ENCODE measurements at places on chromosomes 7 and 10.

GRCh38 chr10:88968391-88968790, 15.8 kb upstream of the ACTA2 start:
- DNase-seq: no peak

DNA sequence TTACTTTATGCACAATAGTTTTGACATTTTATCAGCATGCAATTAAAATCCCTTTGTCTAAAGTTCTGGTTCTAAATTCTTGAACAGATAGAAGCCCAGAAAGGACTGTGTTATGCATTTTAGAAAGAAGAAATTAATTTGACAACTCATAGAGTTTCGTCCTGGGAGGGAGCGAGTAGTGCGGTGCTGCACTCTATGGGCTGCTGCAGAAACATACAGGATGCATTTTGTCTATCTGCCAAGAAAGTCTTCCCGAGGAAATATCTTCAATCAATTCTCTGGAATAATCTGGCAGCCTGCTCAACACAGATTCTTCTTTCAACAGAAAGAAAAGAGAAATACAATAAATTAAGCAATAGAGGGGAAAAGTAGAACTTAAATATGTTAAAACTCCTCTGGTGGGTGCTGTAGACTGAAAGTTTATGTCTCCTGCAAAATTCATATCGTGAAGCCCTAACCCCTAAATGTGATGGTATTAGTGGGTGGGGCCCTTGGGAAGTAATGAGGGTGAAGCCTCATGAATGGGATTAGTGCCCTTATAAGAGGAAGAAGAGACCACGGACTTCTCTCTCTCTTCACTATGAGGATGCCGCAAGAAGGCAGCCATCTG, 39.0 kb upstream of the IFRD1 start:
- DNase-seq: no peak

GRCh38 chr10:712575-712974, 23.1 kb upstream of the DIP2C start:
- no peak for DNase-seq

DNA sequence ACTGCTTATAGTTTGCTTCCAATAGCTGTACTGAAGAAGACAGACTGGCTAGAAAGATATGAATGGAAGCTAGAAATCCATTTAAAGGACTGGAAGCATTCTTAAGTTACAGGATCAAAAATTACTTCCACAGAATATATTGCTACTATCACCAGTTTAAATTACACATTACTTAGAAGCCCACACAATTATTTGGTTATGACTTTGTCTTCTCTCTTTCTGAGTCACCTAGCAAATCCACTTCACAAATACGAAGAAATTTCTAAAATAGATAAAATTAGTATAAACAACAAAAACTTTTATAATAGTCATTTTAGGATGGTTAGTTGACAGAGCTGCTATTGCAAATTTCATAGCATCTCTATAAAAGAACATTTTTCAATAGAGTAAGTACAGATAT, 108.1 kb downstream of the SNX13 start:
- DNase-seq: no peak

GRCh38 chr10:115093286-115093775, at the start of gene ATRNL1:
TSS of gene ATRNL1 (plus strand) at chr10:115093365. CDS start at chr10:115093751, 386 bp downstream.
- no peak for DNase-seq

- DNase-seq: no peak
Observed at GRCh38 chr10:34985823-34986222, 104.3 kb downstream of the CUL2 start.

GRCh38 chr10:23630885-23631284, 192.0 kb downstream of the OTUD1 start:
- no peak for DNase-seq

GRCh38 chr7:150965273-150965830, 12.8 kb downstream of the KCNH2 start:
- DNase-seq: no peak

DNA sequence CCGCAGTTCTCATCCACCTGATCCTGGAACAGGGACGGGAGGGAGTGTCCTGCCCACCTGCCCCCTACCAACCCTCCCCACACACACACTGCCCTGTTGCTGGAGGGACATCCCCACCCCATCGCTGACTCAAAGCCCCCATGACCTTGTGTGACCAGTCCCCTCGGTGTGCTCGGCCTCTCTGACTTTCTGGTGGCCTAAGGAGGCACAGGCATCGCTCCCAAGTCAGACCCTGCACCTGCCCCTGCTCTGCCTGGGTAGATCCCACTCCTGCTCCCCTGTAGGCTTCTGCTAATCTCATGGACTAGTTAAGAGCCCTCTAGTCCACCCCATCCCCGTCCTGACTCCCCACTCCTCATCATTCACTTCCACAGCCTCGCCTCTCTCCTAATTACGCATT, 58.8 kb upstream of the DOCK1 start:
- DNase-seq: no peak

DNA sequence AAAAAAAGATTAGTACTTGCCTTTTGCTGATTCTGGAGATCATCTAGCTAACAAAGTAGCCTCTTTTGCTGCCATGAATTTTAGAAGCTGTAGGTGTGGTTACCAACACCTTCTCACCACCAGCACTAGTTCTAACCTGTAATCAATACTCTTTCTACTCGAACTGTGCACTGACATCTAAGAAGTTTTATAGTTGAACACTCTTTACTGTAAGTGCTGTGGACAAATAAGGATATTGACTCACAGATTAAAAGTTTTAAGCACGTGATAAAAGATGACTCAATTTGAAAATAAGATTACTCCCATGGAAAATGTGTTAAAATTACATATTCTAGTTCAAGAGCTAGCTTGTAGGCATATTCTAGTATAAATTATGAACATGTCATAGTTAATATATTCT, 89.9 kb downstream of the REEP3 start:
- no peak for DNase-seq

- DNase-seq: no peak
Observed at GRCh38 chr10:121822180-121822579, 105.7 kb downstream of the ATE1 start.

GRCh38 chr10:21292763-21293517, 232.5 kb downstream of the SKIDA1 start:
- DNase-seq: no peak

DNA sequence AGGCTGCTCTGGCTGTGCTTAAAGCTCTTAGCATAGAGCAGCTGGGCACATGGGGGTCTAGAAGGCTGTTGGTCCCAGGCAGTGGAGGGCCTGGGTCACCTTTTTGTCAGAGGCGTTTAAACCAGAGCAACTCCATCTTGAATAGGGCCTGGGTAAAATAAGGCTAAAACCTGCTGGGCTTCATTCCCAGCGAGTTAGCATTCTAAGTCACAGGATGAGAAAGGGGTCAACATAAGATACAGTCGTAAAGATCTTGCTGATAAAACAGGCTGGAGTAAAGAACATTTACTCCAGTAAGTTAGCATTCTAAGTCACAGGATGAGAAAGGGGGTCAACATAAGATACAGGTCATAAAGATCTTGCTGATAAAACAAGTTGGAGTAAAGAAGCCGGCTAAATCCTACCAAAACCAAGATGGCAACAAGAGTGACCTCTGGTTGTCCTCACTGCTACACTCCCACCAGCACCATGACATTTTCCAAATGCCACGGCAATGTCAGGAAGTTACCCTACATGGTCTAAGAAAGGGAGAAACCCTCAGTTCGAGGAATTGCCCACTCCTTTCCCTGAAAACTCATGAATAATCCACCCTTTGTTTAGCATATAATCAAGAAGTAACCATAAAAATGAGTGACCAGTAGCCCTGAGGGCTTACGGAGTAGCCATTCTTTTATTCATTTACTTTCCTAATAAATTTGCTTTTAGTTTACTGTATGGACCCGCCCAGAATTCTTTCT, 96.8 kb upstream of the PCBD1 start:
- no peak for DNase-seq

DNA sequence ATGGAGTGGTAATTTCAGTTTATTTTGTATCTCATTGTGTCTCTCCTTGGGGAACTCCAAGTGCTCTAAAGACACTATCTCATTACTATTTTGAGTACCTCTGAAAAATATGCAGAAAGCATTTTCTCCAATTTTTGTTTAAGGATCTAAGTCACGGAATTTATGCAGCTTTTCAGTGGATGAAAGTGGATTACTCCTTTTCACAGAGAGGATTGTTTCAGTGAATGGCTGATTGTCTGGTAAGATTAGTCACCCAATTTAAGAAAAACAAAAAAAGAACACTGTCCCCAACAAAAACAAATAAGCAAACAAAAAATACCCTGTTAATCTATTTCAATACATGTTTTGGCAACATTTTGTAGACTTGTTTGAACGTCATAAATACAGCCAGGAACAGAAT, 338.3 kb upstream of the TEX47 start:
- DNase-seq: no peak

- DNase-seq: no peak
Observed at GRCh38 chr10:108319434-108320222, 1155.1 kb upstream of the SORCS1 start.

- DNase-seq: no peak
Observed at GRCh38 chr7:100901921-100902332, 6.2 kb upstream of the ACHE start.

- no peak for DNase-seq
Observed at GRCh38 chr7:38453168-38453567, 178.0 kb downstream of the AMPH start.

- DNase-seq: peak; percentile 49
Observed at GRCh38 chr7:44097064-44097932, 6.8 kb upstream of the AEBP1 start.

GRCh38 chr7:146423446-146423845, 306.8 kb downstream of the CNTNAP2 start:
- no peak for DNase-seq

DNA sequence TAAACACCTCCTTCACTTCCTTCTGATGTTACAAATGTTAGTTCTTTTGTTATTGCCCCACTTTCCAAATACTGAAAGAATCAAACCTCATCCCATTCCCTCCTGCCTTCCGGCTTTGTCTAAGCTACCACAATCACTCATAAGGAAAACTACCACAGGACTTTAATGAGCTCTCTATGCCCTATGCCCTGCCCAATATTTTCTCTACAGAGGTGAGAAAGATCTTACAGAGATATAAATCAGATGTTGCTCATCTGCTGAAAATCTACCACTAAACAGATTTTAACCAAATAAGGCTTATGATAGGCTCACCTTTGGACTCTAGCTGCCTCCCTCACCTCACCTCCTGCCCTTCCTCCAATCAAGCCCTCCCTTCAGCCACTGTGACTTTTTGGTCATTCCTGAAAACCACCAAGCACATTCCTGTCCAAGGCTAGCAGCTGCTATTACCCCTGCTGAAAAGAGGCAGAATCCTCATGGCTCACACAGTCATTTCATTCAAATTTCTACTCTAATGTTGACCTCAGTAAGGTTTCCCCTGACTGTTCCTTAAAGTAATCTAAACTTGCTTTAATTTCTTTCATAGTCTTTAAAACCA, 7.7 kb downstream of the ZNF33B start:
- DNase-seq: no peak

DNA sequence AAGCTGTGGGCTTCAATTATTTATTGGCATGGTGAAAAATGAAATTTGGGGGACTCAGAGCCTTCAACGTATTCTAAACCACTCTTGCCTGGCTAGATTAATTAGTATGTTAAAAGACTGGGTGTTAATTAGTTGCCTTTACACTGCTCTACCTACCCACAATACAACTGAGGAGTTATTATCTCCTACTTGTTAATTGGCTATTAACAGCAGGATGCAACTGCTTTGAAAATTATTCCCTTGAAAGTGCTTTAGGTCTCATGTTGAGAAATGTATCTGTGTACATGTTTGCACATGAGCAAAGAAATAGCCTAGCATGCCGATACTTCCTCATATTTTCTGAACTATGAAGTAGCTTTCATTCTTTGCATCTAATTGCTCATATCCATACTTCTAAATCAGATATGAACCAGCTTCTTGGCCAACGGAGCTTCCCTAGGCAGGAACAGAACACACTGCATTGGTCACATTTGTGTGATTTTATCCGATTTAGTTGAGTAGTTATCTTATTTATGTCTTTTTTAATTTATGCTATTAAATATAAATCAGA, 155.8 kb downstream of the GPAM start:
- no peak for DNase-seq

DNA sequence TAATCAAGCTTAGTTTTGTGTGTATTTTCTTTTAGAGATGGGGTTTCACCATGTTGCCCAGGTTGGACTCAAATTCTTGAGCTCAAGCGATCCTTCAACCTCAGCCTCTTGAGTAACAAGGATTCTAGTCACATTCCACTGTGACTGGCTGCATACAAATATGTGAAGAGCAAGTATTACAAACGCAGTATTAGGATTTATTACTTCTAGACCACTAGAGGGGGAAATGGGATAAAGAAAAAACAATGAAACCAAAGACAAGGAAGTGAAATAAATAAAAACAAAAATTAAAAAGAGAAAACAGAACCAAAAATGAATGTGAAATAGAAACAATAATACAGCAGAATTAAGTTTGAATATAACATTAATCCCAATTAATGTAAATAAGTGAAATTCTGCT, 308.7 kb downstream of the ANKRD30A start:
- DNase-seq: no peak

- peak; percentile 85 for DNase-seq
Observed at GRCh38 chr10:132443605-132443982, 46.6 kb downstream of the PWWP2B start.

DNA sequence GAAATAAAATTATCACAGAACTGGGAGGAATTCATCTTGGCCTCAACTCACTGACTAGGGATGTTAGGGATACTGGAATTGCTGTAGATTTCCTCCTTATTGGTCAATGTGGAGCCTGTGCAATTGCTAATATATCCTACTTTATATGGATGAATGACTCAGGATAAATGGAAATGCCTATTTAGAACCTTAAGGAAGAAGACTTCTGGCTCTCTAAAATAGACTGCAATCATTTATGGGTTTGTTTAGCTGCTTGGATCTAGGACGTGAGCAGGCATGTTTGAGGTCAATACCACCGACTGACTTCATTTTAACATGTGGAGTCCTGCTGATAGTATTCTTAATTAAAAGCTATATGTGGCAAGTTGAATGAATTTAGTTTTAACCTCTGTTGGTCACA, 1040.1 kb upstream of the LRRN3 start:
- no peak for DNase-seq

GRCh38 chr7:116569737-116570136, 44.9 kb downstream of the CAV1 start:
- DNase-seq: no peak

DNA sequence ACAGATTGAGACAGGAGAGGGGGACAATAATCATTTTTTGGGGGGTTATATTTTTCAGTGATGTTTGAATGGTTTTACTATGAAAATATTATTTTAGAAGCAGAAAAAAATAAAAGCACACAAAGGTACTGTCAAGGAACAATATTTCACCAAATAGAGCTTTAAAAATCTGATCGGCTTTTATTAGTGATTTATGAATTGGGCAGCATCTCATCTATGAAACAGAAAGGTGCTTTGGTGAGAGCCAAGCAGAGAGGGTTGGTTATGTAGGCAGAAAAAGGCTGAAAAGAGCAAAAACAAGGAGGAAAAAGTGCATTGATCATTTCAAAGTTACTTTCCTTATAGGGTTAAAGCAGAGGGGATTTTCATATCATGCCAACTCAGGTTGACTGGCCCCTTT, 26.4 kb upstream of the CPA2 start:
- DNase-seq: no peak

All from CD4-positive, alpha-beta T cell treated with Interleukin-1 beta for 1 hour (primary cell).